ENCODE measurements at places on chromosomes 11 and 22. TPM values are rescaled to one million over a fixed set of nuclear protein-coding genes. Genes with fewer than 3 reads are reported as not detected.

The USP2 gene
- 6.6 TPM for total RNA-seq

The DNAJB7 gene
- not detected for total RNA-seq

The KRTAP5-11 gene
- total RNA-seq = not detected

The SYT7 gene
- 7.0 TPM for total RNA-seq

The LMO2 gene
- 3.9 TPM for total RNA-seq

The GNAZ gene
- total RNA-seq = 11.1 TPM

The KCNJ11 gene
- total RNA-seq = 5.9 TPM

The BLID gene
- total RNA-seq = not detected

The JHY gene
- total RNA-seq = 0.94 TPM

The TPBGL gene
- 0.21 TPM for total RNA-seq

The DEFB131B gene
- not detected for total RNA-seq

The SLC15A3 gene
- total RNA-seq = 15.8 TPM

The OR51B4 gene
- not detected for total RNA-seq

The SYT13 gene
- 17.1 TPM for total RNA-seq

The SCN2B gene
- 0.03 TPM for total RNA-seq

The APOA1 gene
- not detected for total RNA-seq

The AQP11 gene
- total RNA-seq = 1.7 TPM

The TMPRSS4 gene
- total RNA-seq = 0.04 TPM

The GVQW3 gene
- 4.9 TPM for total RNA-seq

The NUCB2 gene
- total RNA-seq = 16.6 TPM

The OR2D2 gene
- total RNA-seq = 0.24 TPM

The SPI1 gene
- total RNA-seq = not detected

The NOX4 gene
- total RNA-seq = 2.6 TPM

Data from GM23338 (cell line).